Gastrocnemius medialis (tissue), 4 donors: ENCODE measurements at places on chromosomes 16 and 17. TPM values are rescaled to one million over a fixed set of nuclear protein-coding genes. Genes with fewer than 3 reads are reported as not detected.

Gene CACNG4
- total RNA-seq: not detected

DNA sequence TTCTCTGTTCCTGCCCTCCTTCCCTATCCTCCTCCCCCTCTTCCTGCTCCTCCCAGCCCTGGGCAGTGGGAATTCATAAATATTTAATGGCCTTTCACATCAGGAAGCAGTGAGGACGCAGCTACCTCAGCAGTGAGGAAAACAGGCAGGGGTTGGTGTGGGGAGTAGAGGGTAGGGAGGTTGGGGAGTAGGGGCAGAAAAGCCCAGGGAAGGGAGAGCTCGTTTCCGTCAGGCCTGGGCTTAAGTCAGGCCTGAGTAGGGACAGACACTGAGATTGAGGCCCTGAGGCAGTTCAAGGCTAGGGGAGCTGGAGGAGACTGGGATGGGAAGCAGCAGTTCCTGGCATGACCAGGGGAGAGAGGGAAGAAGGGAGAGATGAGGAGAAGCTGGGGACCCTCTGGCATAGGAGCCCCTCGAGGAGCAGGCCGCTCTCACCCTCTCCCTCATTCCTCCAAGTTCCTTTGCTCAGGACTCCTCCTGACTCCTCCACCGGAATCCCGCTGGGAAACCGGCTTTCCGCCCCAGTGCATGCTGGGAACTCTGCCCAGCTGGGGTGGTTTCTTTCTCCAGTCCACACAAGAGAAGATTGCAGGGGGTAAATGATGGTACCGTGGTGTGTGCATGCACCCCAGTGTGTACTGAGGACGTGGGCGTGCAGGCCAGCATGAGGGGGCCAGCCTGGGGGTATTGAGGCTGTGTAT is 6.2 kb downstream of the SAMD14 start:
- no peaks in the 10 kb centered on the region for H3K4me1 ChIP-seq
- no peak overlapping the region for H3K4me3 ChIP-seq
- no peaks in the 10 kb centered on the region for H3K36me3 ChIP-seq
- H3K27ac ChIP-seq: peak overlapping the region; percentile 61
- no peak for DNase-seq

Gene PDIA2
- not detected for total RNA-seq

DNA sequence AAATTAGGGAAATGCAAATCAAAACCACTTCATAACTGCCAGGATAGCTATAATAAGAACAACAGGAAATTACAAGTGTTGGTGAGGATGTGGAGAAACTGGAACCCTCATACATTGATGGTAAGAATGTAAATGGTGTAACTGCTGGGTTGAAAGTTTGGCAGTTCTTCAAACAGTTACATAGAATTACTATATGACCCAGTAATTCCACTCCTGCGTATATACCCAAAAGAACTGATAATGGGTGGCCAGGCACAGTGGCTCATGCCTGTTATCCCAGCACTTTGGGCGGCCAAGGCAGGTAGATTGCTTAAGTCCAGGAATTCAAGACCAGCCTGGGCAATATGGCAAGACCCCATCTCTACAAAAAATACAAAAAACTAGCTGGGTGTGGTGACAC is 4.5 kb upstream of the CMTM4 start:
- H3K36me3 ChIP-seq: no peaks in the 10 kb centered on the region
- H3K4me3 ChIP-seq: no peak overlapping the region
- no peaks in the 10 kb centered on the region for H3K27me3 ChIP-seq

DNA sequence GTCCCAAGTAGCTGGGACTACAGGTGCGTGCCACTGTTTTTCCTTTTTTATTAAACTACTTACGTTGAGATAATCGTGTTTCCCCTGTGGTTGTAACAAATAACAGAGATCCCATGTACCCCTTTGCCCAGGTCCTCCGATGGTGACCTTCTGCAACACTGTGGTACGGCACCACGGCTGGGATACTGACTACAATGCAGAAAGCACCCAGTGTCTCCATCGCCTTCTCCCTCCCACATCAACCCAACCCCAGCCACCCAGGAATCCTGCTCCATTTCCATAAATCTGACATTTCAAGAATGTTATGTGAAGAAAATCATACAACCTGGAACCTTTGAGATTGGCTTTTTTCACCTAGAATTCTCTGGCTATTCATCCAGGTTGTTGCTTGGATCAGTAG is 22.1 kb downstream of the MPRIP start:
- no peak overlapping the region for H3K4me3 ChIP-seq
- peak overlapping the region; percentile 86 for H3K27ac ChIP-seq

DNA sequence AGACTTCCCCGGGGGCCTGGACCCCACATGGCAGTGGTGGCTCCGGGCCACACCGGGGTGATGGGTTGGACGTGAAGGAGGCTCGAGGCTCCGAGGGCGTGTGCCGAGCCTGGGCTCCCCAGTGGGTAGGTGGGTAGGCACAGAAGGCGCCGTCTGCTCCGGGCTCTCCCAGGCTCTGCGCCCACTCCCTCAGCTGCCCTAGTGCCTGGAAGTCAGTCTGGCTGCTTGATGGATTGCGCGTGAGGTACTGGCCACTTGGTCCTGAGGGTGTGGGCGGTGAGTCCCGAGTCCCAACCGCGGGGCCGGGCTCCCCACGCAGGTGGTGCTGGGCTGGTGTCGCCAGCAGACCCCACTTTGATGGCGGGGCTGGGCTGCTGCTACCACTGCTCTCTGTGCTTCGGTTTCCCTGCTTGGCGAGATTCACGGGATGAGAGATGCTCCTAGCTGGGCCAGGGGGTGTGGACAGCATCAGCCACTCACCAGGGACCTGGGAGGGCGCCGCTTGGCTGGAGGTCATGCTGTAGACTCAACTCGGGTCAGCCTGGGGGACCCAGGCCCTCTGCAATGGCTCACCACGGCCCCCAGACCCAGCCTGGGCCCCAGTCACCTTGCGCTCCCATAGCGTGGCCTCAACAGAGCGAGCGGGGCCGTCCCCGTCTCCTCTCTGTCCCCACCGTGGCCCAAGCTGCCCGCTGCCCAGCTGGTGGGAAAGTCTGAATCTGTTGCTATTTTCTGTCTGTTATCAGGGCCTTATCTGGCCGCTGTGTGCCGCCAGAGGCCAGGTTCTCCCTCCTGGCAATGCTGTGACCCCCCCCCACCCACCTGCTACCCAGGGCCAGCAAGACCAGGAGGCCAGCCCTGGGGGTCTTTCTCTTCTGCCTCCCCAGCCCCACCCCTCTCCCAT is 26.1 kb downstream of the ZFPM1 start:
- H3K27ac ChIP-seq: no peak overlapping the region
- no peak overlapping the region for H3K4me3 ChIP-seq
- no peaks in the 10 kb centered on the region for H3K4me1 ChIP-seq
- peaks cover 12% of the 10 kb centered on the region for H3K27me3 ChIP-seq

Gene CCL16
- not detected for total RNA-seq

GRCh38 chr16:81552743-81553079 is 108.1 kb downstream of the CMIP start:
- no peaks in the 10 kb centered on the region for H3K4me1 ChIP-seq
- no peak for DNase-seq
- H3K27me3 ChIP-seq: no peaks in the 10 kb centered on the region

- no peak for DNase-seq
- H3K4me1 ChIP-seq: peaks cover 5% of the 10 kb centered on the region
- no peaks in the 10 kb centered on the region for H3K27me3 ChIP-seq
- no peak overlapping the region for H3K4me3 ChIP-seq
- no peaks in the 10 kb centered on the region for H3K36me3 ChIP-seq
- H3K27ac ChIP-seq: no peak overlapping the region
Observed at GRCh38 chr17:819251-819650, 37.1 kb downstream of the MRM3 start.

DNA sequence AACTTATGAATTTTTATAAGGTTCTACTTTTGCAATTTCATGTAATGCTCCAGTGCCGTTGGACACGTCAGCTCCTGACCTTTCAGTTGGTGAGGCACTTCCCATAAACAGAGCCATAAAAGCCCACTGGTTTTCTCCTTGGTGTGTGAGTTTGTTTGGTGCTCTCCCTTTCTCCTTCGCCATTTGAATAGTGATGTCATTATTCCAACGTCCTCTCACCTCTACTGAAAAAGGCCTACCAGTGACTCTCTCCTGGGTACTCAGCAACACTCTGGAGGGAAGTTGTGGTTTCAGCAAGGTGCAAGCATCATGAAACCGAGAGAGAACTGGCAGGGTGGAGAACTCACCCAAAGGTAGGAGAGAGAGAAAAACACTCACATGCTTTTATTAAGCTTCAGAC is 29.6 kb upstream of the HNF1B start:
- no peak overlapping the region for H3K27ac ChIP-seq
- H3K27me3 ChIP-seq: no peaks in the 10 kb centered on the region
- DNase-seq: no peak
- H3K4me1 ChIP-seq: no peaks in the 10 kb centered on the region
- H3K4me3 ChIP-seq: no peak overlapping the region
- H3K36me3 ChIP-seq: no peaks in the 10 kb centered on the region

- no peak overlapping the region for H3K27ac ChIP-seq
- H3K4me3 ChIP-seq: no peak overlapping the region
- H3K36me3 ChIP-seq: no peaks in the 10 kb centered on the region
Observed at GRCh38 chr17:81302861-81303333, 7.8 kb upstream of the SLC38A10 start.

Gene PRKAR1A
- total RNA-seq: 576 TPM

DNA sequence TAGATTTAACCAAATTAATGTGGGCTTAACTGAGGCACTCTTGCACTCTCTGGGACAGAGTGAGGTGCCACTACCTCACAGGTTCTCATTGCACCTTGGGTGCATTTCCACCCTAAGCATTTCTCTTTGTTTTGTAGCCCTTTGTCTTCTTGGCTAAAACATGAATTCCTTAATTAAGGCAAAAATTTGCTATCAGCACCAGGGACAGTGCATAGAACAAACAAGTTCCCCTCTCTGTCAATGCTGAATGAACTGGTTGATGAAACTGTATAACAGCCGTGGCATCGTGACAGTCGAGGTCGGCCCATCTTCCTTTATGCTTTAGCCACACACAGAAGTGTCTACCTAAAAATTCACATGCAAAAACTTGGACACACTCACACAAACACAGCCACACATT is 74.8 kb downstream of the HS3ST2 start:
- no peaks in the 10 kb centered on the region for H3K4me1 ChIP-seq
- no peak overlapping the region for H3K27ac ChIP-seq
- no peaks in the 10 kb centered on the region for H3K27me3 ChIP-seq

- H3K36me3 ChIP-seq: no peaks in the 10 kb centered on the region
- no peak overlapping the region for H3K27ac ChIP-seq
- no peak for DNase-seq
- H3K4me1 ChIP-seq: no peaks in the 10 kb centered on the region
- no peaks in the 10 kb centered on the region for H3K27me3 ChIP-seq
- no peak overlapping the region for H3K4me3 ChIP-seq
Observed at GRCh38 chr16:16815641-16816040, 436.7 kb downstream of the NPIPA7 start.

- no peaks in the 10 kb centered on the region for H3K4me1 ChIP-seq
- DNase-seq: no peak
- no peak overlapping the region for H3K27ac ChIP-seq
Observed at GRCh38 chr17:46841561-46842379, 9.6 kb upstream of the WNT9B start.

Gene C1QTNF8
- total RNA-seq: not detected

GRCh38 chr16:14669776-14670175 is 24.3 kb downstream of the PLA2G10 start:
- no peaks in the 10 kb centered on the region for H3K27me3 ChIP-seq
- H3K36me3 ChIP-seq: peaks cover 36% of the 10 kb centered on the region
- H3K4me3 ChIP-seq: no peak overlapping the region
- DNase-seq: no peak

DNA sequence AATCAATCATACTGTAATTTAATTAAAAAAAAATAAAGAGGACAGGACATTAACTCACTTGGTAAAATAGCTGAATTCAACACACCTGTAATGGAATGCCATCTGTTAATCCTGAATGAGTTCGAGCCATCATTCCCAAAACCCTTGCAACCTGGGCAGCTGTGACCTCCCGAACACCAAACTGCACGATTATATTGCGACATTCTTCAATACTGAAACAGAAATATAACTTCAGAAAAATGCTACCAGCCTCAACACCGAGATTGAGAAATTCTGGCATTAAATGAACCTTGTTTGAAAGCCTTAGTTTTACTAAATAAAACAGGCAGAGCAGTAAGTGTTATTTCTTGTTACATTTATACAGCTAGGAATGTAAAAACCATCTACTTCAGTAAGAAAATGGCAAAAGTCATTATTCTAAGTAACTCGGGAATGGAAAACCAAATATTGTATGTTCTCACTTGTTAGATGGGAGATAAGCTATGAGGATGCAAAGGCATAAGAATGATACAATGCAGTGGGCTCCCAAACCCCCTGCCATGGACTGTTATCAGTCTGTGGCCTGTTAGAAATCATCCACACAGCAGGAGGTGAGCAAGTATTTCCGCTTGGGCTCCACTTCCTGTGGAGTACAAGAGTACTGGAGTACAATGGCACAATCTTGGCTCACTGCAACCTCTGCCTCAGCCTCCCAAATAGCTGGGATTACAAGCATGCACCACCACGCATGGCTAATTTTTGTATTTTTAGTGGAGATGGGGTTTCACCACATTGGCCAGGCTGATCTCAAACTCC is 46.5 kb downstream of the CNOT1 start:
- no peak for DNase-seq
- peaks cover 95% of the 10 kb centered on the region for H3K36me3 ChIP-seq
- no peak overlapping the region for H3K27ac ChIP-seq
- H3K4me1 ChIP-seq: peaks cover 4% of the 10 kb centered on the region

DNA sequence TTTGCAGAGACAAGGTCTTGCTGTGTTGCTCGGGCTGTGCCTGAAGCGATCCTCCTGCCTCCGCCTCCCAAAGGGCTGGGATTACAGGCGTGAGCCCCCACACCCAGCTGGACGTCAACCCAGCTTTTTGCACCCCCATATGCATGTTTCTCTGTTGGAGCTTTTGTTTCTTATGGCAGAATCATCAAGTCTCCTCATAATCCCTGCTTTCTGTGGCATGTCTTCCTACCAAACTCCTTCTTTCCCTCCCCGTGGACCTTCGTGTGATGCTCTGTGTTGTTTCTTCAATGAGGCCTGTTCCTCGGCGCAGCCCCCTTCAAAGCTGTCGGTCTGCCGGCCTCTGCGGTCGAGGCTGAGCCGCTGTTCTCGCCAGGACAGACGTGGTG is 71.6 kb downstream of the METRNL start:
- H3K4me1 ChIP-seq: peaks cover 5% of the 10 kb centered on the region
- H3K27ac ChIP-seq: no peak overlapping the region
- H3K36me3 ChIP-seq: no peaks in the 10 kb centered on the region
- H3K4me3 ChIP-seq: no peak overlapping the region
- peaks cover 6% of the 10 kb centered on the region for H3K27me3 ChIP-seq

Gene KRT222
- total RNA-seq: not detected

GRCh38 chr16:17106243-17106791 is 364.4 kb downstream of the XYLT1 start:
- no peaks in the 10 kb centered on the region for H3K4me1 ChIP-seq
- H3K36me3 ChIP-seq: no peaks in the 10 kb centered on the region
- no peaks in the 10 kb centered on the region for H3K27me3 ChIP-seq
- no peak overlapping the region for H3K27ac ChIP-seq
- no peak for DNase-seq
- H3K4me3 ChIP-seq: no peak overlapping the region

GRCh38 chr16:56332464-56333079 is 92.8 kb downstream of the AMFR start:
- peak; percentile 64 for DNase-seq
- H3K27me3 ChIP-seq: no peaks in the 10 kb centered on the region
- no peak overlapping the region for H3K27ac ChIP-seq
